Stimulated activated CD4-positive, alpha-beta T cell treated with anti-CD3 and anti-CD28 coated beads, Interleukin-15, amount 100 ng/mL, for 48 hours (primary cell): ENCODE measurements at places on chromosomes 12 and 14.
A peak's percentile ranks its signal among the peaks of the same experiment; 100 is the strongest.

DNA sequence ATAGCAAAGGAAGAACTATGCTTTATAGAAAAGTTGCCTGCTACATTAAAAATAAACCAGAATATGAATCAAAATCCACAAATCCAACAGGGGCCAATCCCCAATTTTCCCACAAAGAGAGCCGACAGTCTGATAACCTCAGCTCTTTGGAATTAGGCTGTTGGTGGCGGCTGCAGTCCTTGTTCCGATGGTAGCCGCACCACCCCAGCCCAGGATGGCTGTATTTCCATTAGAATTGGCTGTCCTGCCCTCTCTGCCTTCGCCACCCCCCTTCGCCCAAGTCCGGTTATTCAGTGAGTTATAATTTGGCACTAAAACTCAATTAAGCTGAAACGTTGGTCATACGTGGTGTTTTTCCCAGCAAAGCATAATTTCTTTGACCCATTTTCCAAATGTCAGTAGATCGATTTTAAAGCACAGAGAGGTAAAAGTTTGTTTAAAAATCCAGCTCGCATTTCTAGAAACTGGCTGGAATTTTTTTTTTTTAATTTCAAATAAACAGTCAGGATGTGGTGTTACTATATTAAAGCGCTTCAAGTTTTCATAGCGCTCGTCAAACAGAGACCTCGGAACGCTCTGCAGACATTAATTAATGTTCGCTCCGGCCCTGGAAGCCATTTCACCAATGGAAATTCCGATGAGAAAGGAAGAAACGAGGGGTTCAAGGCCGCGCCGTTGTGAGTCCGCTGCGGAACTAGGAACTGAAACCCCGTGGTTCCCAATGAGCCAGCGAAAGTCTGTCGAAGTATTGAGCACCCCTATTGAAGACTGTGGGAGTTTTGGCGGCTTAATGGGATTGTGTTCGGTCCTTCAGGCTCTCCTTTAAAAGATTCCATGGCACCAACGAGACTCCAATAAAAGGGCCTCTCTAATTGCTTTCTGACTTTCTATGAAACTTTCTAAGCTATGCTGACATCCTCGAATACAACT is 104.8 kb upstream of the DIO3 start:
- DNase-seq, result no peak

GRCh38 chr12:26131936-26132335 is 7.1 kb upstream of the BHLHE41 start:
- no peak for DNase-seq

- DNase-seq, result no peak
Observed at GRCh38 chr12:53719649-53720048, 7.6 kb downstream of the CALCOCO1 start.

DNA sequence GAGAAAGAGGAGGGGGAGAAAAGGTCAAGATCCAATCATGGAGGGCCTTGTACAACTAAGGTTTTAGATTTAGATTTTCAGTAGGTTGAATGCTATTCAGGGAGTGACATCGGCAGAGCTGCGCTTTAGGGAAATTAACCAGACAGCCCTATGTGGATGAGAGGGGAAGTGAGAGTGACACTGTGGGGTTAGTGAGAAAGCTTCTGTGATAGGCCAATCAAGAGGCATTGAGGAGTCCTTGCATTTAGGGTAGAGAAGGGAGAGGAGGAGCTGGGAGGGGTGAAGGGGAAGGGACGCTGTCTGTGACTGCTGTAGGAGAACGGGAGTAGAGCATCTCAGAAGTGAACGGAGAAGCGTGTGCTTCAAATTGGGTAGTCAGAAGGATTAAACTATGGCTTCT is 3.4 kb downstream of the HSD17B6 start:
- DNase-seq, result no peak

DNA sequence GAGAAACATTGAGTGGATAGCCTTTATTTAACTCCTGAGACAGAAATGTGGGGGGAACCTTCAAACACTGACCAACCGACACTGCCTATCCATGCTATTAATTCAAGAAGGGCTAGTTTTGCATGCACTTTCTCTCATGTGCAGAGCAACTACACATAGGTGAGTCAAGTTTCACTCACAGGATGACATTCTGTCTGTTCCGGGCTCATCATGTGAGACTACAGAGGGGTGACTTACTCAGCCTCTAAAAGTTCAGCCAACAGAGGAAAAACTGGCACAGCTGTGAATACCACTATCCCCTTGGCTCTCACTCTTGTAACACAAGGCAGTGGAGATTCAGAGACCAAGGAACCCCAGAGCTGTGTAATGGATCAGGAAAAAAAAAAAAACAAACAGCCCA is 13.3 kb downstream of the BEST3 start:
- no peak for DNase-seq

GRCh38 chr12:56590237-56590830 is 39.8 kb downstream of the BAZ2A start:
- DNase-seq, result no peak

GRCh38 chr12:56804169-56804568 is 41.0 kb downstream of the HSD17B6 start:
- no peak for DNase-seq

DNA sequence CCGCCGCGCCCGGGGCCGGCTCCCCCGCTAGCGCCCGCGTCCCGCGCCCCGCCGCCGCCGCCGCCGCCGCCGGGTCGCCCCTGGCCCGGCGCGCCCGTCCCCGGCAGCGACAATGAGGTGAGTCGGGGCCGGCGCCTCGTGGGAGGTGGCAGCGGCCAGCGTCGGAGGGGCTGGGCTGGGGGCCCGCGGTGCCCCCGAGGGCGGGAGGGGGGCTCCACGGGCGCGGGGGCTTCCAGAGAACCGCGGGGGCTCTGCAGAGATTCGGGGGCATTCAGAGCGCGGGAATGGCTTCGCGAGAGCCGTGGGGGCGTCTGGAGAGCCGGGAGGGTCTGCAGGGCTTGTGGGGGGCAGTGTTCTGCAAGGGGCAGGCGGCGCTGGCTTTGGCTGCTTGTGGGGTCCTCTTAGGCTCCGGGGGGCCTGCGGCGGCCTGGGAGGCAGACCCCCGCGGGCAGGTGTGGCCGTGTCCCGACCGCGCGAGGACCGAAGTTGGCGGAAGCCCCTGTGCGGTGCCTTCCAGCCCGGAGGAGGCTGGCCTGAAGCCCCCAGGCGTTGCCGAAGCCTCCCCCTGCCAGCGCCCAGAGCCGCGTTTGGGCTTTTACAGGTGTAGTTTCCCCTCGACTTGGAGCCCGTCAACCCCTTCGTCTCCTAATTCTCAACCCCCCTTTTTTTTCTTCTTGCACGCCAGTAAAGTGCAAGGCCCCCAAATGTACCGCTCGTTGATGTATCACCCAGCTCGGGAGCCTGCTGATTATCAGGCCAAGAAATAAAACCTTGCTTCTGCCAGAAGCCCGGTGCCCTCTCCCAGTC is 93.1 kb upstream of the EVL start:
- peak; percentile 5 for DNase-seq
